WTC11 (cell line): ENCODE measurements at places on chromosomes 6 and 20.

DNA sequence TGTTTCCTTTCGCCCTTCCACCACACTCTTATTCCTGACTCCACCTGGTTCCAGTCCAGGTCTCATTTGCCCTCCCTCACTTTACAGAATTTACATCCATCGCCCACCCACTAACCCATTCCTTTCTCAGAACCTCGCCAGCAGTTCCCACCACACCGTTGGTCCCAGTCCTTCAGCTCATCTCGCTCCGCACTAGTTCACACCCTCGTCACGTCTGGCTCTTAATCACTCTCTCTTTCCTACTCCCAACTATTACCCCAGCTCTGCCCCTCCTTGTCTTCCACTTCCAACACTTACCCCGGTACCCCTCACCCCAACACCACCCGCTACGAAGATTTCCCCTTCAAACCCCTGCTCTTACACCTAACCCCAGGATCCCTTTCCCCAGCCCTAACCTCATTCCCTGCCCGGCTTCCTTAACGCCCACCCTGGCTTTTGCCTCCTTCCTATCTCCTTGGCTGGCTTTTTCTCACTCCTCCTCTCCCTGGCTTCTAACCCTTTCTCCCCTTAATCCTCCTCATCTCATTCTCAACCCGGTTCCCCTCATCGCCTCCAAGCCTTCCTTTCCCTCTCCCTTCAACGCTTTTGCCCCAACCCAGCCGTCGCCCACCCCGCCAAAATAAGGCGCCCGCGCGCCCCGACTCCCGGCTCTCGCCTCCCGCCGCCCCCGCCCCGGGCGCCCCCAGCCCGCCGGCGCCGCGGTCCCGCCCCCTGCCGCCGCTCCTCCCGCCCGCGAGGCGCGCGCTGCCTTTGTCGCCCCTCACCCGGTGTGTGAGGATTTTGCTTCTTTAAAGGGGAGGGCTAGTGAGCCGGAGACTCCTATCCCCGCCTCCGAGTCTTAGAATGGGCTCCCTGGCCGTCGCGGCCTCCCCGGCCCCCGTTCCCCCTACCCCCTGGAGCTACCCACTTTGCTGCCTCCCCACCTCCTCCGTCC is 542 bp downstream of the USP49 start:
- H3K4me3 ChIP-seq, result no peak overlapping the region
- H3K27me3 ChIP-seq, result no peaks in the 10 kb centered on the region
- peaks cover 19% of the 10 kb centered on the region for H3K4me1 ChIP-seq
- no peaks in the 10 kb centered on the region for H3K36me3 ChIP-seq

DNA sequence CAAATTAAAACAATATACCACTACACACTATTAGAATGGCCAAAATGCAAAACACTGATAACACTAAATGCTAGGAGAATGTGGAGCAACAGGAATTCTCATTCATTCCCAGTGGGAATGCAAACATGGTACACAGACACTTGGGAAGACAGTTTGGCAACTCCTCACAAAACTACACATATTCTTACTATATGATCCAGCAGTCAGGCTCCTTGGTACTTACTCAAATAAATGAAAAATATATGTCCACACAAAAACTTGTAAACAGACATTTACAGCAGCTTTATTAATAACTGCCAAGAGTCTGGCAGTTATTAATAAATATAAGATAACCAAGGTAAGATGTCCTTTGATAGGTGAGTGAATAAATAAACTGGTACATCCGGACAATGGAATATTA is 44.9 kb downstream of the ABHD12 start:
- H3K4me3 ChIP-seq, result no peak overlapping the region
- no peak for DNase-seq
- H3K4me1 ChIP-seq, result peaks cover 19% of the 10 kb centered on the region
- peaks cover 13% of the 10 kb centered on the region for H3K36me3 ChIP-seq
- no peak overlapping the region for H3K27ac ChIP-seq
- no peaks in the 10 kb centered on the region for H3K27me3 ChIP-seq

GRCh38 chr6:158987657-158988056 is 12.3 kb downstream of the RSPH3 start:
- H3K36me3 ChIP-seq, result no peaks in the 10 kb centered on the region
- no peaks in the 10 kb centered on the region; the same call in 1 of the 2 replicates for H3K27me3 ChIP-seq
- no peaks in the 10 kb centered on the region for H3K4me1 ChIP-seq
- no peak overlapping the region for H3K4me3 ChIP-seq
- no peak overlapping the region for H3K27ac ChIP-seq
- no peak for DNase-seq

- no peak overlapping the region for H3K4me3 ChIP-seq
- H3K4me1 ChIP-seq, result peaks cover 6% of the 10 kb centered on the region
- no peaks in the 10 kb centered on the region for H3K27me3 ChIP-seq
- DNase-seq, result no peak
- H3K27ac ChIP-seq, result no peak overlapping the region
These were observed 177.2 kb downstream of the TSHZ2 start for GRCh38 chr20:53149148-53149889.

DNA sequence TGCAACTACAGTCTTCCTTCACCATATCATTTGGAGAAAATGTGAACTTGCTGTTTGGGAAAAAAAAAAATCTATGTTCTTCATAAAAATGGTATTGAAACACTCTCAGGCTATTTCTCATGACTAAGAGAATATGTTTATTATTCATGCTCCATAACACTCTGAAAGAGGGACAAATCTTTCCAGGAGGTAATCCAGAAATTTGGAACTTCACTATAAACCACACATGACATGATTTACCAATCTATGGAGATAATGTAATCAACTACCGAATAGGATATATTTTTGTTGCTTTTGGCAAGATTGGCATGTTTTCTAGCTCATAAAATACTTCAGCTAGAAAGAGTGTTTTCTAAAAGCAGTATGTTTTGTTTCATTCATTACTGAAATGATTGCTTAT is 56.3 kb downstream of the THEMIS start:
- no peaks in the 10 kb centered on the region for H3K36me3 ChIP-seq
- H3K27me3 ChIP-seq, result no peaks in the 10 kb centered on the region

- H3K27me3 ChIP-seq, result no peaks in the 10 kb centered on the region
- no peak for DNase-seq
- peaks cover 13% of the 10 kb centered on the region for H3K36me3 ChIP-seq
- no peak overlapping the region for H3K4me3 ChIP-seq
- no peak overlapping the region for H3K27ac ChIP-seq
- peaks cover 7% of the 10 kb centered on the region; the same call in 1 of the 2 replicates for H3K4me1 ChIP-seq
These were observed 149.1 kb downstream of the EDN1 start for GRCh38 chr6:12439296-12439695.

DNA sequence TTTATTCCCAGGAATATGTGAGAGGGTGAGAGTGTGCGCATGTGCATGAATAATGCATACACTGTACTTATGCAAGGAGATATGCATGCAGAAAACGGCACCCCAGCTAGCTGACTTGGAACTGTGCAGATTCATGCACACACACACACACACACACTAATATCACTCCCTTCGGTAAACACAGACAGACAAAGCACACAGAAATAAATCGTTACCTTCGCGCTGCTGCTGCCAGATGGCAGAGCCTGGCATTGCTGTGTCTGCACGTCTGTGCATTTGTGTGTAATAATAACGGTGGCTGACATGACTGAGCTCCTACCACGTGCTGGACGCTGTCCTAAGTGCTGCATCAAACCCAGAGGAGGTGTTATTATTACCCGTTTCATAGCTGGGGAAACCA is 36.8 kb downstream of the PREX1 start:
- H3K36me3 ChIP-seq, result no peaks in the 10 kb centered on the region
